Activated gamma-delta T cell treated with Interleukin-2 at 50 U/mL for 16 hours (primary cell): ENCODE measurements at places on chromosomes 7 and 10.

GRCh38 chr7:94129443-94130140 is 125.4 kb upstream of the BET1 start:
- DNase-seq, result no peak

DNA sequence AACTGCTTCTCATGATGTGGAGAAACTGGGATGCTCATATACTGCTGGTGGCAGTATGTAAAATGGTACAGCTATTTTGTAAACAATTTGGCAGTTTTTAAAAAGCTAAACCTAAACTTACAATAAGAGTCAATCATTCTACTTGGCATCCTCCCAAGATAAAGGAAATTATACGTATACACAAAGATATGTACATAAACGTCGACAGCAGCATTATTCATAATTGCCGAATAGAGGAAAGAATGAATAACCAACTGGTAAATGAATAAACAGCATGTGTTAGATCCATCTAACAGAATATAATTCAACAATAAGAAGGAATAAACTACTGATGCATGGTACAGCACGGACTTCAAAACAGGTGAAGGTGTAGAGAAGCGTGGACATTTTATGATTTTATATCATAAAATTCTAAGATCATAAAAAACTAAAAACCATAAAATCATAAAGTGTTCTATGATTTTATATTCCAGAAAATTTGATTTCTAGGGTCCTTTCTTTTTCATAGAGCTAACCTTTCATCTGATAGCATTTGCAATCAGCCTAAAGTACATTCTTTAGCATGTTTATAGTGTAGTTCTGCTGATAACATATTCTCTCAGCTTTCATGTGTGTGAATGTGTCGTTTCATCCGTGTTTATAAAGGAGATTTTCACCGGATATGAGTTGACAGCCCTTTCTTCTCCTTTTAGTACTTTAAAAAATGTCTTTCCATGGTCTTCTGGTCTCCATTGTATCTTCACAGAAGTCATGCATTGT is 261.5 kb downstream of the DIP2C start:
- no peak for DNase-seq

- DNase-seq, result no peak
These were observed 368.8 kb downstream of the PRPF18 start for GRCh38 chr10:13955409-13956068.

DNA sequence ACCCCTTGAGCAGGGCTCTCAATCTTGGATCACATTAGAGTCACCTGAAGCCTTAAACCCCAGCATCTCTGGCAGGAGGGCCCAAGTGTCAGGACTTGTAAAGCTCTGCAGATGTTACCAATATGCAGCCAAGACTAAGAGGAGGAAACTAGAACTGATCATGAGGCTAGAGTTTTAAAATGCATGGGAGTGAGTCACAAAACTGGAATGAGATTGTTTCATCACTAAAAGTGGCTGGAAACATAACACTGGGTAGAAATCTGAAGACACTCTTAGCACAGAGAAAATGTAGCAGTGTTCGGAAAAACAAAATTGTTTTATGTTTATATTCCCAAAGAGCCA is 63.3 kb upstream of the GHITM start:
- DNase-seq, result no peak

DNA sequence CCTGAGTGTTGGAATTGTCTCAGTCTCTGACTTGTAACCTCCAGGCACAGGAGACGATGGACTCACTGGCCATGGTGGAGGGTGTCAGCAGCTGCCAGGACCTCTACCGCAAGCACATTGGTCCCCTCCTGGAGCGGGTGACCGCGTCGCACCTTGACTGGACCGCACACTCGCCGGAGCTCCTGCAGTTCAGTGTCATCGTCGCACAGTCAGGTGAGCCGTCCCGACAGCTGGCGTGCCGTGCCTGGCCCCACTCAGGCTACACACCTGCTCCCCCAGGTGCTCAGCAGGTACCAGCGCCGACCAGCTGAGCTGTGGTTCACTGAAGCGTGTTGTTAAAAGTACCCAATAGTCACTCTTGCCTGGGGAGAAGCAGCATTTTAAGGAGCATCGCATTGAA is 36.7 kb upstream of the PRKAR1B start:
- no peak for DNase-seq

DNA sequence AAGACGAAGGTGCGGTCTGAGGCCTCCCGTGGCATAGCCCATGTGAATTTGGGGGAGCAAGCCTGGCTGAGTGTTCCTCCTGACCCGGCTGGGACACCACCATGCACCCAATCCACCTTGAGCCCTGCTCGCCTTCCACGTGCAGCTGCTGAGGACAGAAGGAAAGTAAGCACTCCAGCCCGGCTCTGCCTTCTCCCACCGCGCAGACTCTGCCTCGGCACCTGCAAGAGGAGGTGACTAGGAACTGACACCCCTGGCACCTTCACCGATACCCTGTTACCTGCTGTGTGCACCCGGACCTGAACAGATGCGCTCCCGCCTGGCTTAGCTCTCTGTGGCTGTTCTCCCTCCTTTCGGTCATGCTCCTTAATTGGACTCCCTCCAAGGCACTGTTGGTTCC is 57.0 kb upstream of the OPN4 start:
- no peak for DNase-seq

GRCh38 chr10:114544045-114544659 is 113.9 kb downstream of the ABLIM1 start:
- DNase-seq, result peak; percentile 75
